WERI-Rb-1 (cell line): ENCODE measurements at places on chromosomes 3 and 15.

GRCh38 chr3:147218965-147219364 is 187.4 kb downstream of the ZIC4 start:
- no peak for DNase-seq

GRCh38 chr15:34644851-34645250 is 61.4 kb upstream of the GOLGA8B start:
- DNase-seq, result no peak

DNA sequence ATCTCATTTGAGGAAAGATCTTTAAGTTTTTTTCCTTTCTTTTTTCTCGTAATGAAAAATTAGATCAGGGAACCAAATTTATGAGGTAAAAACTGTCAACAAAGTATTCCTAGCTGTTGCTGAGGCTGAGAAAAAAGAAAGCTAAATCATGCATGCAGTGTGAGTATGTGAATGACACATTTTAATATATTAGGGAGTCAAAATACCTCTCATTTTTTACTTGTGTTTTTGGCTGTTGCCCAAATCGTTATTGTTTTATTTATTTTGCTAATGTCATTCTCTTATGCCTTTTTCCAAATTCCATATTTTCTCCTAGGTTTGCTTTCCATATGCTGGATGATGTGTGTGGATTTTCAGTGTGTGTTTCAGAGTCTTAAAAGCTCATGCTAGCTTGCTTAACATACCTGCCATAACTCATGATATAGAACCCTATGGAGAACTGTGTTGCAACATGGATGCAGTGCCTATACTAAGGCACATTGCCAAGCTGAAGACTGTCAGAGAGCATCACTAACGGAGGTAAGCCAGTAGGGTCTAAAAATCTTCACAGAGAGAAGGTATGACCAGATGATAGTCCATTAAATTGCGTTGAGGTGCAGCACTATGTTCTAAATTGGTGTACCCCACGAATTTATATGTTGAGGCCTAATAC is 629.5 kb upstream of the KCNMB2 start:
- no peak for DNase-seq

GRCh38 chr3:4438296-4438695 is 28.8 kb downstream of the SUMF1 start:
- no peak for DNase-seq

- no peak for DNase-seq
These were observed 18.5 kb downstream of the PRR23E start for GRCh38 chr3:127211118-127212060.

DNA sequence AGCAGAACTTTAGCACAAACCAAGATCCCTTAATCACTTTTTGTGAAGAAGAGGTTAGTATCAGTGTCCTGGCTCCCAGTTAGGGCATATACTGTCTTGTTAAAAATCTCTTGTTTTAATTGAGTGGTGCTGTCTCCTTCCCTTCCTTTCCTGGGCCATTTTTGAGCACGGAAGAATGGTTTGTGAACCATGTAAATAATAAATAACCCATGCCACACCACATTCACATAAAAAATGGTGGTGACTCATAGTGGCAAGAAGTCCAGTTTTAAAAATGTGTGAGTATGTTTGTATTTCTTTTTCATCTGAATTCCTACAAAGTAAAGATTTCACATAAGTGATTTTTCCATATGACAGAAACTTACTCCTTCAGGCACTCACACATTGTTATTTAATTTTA is 59.1 kb upstream of the SPRED1 start:
- DNase-seq, result no peak

- no peak for DNase-seq
These were observed 19.1 kb downstream of the RNF13 start for GRCh38 chr3:149832086-149832485.

DNA sequence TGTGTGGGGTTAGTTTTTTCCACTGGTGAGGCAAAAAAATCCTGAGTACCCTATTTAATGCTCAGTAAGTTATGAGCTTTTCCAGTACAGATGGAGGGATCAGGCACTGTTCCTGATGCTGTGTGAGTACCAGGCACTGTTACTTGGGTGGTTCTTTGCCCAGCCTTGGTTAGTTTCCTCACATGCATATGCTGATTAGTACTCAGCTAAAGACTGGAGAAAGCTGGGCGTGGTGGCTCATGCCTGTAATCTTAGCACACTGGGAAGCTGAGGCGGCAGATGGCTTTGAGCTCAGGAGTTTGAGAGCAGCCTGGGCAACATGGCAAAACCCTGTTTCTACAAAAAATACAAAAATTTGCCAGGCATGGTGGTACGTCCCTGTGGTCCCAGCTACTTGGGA is 210.3 kb upstream of the SGO1 start:
- DNase-seq, result peak; percentile 57

DNA sequence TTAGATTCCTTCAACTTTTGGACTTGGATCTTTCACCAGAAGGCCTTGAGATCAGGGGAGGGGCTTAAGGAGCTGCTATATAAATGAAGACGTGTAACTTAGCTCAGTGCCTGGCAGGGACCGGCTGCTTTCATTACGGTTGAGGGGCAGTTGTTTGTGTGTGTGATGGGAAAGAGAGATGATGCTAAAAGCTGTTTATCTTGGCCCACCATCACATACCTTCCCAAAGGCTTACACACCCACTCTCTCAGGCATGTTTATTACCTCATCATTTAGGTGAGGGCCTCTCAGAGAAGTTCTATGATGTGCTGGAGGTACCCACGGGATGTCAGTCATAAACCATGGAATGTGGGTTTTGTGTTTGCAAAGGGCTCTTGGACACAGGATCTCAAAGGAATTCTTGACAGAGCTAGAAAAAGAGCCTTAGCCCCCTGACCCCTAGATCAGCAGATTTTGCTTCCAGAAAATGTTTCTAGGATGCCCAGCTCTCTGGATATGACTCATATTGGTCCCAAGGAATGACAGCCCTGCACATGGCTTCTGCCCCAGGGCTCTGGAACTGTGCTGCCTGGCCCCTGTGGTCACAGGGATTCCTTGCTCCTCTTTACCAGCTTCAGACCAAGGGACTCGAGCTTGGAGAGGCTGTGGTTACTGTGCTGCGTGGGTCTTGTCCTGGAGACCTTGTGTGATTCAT is 15.9 kb upstream of the SMAD3 start:
- DNase-seq, result no peak
